Stimulated activated CD4-positive, alpha-beta T cell treated with anti-CD3 and anti-CD28 coated beads, Interleukin-12 subunit alpha, Interleukin-12 subunit beta, amount 100 ng/mL, for 4 hours (primary cell): ENCODE measurements at places on chromosomes 4 and X.

GRCh38 chr4:8647626-8648025 lies 55.1 kb downstream of the CPZ start:
- DNase-seq, result no peak

DNA sequence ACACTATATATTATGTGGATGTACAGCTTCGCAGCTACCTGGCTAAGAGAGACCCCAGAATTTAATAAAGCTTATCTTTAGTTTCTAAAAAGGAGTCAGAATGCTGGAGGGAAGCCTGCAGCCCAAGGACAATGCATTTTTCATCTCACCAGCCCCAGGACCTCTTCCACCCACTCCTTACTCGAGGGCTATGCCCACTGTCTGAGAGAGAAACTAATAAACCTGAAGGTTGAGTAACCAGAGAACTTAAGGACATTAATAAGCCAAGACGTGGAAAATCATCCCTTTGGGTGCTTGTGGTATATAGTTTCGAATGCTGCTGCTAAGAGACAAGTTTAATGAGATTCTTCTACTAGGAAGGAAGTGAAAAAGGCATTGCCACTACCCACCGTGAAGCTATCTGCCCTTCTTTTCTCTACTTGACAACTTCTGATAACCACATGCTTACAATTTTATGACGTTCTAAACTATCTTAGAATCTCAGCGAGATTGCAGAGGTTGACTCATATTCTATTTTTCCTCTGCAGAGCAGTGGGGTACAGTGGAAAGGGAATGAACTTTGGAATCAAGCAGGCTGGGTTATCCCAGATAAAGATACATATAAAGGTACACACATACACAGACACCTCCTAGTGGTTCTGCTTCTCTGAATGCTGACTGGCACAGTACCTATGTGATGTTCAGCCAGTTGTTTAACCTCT lies 3.3 kb downstream of the RELL1 start:
- DNase-seq, result no peak

DNA sequence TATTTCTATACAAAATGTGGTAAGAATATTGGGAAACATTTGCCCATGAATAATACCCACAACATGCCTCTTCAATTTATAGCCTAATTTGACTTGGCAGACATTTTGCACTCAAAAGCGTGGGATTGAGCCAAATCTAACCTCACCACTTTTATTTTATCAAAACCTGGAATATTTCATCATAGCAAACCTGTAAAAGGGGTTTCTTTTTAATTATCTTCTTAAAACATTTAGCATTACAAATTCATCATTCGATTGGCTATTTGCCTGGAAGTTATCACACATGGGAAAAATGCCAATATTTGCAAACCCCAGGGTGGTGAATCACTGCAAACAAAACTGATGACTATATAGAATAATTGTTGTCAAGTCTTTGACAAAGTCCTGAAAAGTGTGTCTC lies 56.2 kb downstream of the VCX3B start:
- no peak for DNase-seq

DNA sequence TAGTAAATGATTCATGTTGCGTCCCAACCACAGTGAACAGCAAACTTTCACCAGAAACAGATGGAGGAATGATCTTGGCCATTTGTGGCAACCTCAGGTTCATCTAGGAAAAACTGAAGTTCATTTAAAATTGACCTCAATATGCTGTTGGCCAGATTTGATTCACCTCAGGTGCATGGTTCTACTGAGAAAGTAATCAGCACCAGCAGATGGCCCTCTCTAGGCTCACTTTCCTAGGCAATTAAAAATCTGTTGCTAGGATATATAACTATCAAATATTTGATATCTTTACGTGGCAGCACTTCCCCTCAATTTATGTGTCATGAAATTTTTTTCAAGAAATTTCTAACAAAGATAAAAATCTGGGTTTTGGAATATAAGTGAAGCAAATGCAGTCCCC lies 344.7 kb downstream of the GALNTL6 start:
- DNase-seq, result no peak

DNA sequence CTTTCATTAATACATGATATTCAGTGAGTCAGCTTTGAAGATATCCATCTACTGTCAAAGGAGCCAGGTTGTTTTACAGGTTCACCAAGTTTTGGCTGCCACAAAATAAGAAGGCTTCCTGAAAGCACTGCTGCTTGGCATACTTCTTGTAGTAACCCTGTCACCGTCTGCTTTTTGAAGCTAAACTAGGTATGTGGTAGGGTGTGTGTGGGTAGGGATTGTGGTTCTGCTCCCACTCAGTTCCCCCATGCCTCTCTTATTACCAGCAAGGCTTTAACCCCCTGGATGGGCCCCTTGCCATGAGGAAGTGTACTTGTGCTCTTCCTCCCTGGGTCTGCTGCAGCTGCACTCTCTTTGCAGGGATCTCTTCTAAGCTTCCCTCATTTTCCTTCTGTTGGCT lies 191.2 kb downstream of the BANK1 start:
- DNase-seq, result no peak

GRCh38 chr4:167989815-167990214 lies 102.5 kb upstream of the ANXA10 start:
- DNase-seq, result no peak
